ENCODE measurements at places on chromosomes 13 and 19. TPM values are rescaled to one million over a fixed set of nuclear protein-coding genes. Genes with fewer than 3 reads are reported as not detected.

The ZNF121 gene
- 16.7 TPM for total RNA-seq

The OR7D2 gene
- total RNA-seq, result not detected

The NCCRP1 gene
- total RNA-seq, result not detected

The SGCG gene
- not detected for total RNA-seq

The TSKS gene
- total RNA-seq, result not detected

The CLIP3 gene
- total RNA-seq, result 4.7 TPM
